NCI-H1436 (cell line): ENCODE measurements at places on chromosomes 12 and 14.

DNA sequence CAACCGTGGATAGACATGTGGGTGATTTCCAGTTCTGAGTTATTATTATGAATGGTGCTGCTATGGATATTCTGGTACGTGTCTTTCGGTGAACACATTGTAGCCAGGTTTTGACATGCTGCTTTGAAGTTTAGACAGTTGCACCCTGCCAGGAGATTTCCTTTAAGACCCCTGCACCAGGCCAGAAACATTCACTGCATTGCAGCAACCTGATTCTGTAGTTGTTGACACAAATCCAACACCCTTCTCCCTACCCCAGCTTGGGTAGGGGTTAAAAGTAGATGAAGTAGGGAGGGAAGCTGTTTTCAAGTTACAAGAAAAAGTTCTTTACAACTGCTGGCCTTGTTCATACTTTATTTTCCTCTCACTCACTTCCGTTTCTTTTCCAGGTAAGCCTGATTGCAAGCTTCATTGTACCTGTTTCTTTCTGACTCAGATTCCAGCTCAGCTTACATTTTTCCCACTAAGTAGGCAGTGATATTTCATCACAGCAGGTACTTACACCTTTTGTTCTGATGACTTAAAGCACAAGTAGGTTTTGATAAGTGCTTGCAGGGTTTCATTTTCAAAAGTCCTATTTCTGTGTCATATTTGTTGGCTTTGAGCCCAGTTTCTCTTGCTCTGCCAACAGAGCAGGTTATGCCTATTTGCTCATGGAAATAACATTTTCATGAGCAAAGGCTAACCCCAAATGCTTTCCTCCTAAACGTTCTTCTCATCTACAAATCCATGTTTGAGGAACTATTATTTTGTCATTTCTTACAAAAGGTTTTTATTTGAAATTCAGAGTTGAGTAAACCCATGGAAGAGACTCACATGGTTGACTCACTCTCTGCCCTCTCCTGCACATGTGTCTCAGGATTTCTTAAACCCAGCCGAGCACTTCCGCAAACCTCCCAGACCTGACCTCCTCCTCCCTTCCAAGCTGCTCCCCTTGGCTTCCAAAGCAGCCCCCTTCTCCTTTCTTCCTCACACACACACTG is 12.1 kb upstream of the LTA4H start:
- DNase-seq = peak; percentile 17

- no peak for DNase-seq
Observed at GRCh38 chr12:25811656-25812126, 146.8 kb upstream of the RASSF8 start.

- DNase-seq = no peak
Observed at GRCh38 chr12:2651068-2651965, 143.5 kb upstream of the FKBP4 start.

DNA sequence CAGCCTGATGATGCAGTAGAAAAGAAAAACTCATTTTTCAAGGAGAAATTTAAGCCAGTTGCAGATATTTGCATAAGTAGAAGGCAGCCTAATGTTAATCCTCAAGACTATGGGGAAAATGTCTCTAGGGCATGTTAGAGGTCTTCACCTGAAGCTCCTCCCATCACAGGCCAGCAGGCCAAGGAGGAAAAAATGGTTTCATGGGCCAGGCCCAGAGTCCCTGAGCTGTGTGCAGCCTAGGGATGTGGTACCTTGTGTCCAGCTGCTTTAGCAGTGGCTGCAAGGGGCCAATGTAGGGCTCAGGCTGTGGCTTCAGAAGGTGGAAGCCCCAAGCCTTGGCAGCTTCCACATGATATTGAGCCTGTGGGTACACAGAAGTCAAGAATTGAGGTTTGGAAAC is 1946.7 kb upstream of the FLRT2 start:
- DNase-seq = no peak

DNA sequence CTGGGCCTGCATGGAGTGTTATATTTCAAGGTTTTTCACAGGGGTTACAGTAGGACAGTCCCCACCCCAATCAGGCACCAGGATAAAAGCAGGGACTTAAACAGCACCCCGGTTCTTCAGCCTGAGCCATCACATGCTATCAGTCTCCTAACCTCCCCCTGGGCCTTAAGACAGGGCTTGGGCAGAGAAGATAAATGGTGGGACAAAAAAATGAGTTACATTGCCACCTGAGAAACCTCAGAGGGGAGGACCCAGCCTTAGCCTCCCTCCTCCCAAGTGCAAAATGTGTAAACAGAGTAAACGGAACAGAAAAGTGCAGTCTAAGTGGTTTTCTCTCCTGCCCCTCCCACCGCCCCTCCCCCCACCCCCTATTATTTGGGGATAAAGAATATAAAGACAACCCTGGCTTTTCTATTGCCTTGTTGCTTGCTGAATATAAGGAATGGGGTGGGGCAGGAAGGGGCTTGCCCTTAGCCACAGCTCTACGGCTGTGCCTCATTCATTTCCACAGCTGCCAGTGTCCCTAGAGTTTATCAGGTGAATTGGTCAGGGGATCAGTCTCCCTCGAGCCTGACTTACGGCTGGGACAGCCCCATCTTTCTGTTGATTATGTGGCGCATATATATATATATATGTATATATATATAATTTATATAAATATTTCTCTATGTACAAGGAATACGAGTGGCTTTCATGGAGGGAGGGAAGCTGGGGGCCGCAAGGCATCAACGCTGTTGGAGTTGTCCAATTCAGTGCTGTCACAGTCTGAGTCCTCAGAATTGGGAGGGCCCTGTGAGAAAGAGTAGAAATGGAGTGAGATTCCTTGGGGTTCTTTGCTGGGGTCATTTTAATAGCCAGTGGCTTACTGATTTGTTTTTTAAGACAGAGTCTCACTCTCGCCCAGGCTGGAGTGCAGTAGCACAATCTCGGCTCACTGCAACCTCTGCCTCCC is 18.5 kb downstream of the MAP3K12 start:
- no peak for DNase-seq

DNA sequence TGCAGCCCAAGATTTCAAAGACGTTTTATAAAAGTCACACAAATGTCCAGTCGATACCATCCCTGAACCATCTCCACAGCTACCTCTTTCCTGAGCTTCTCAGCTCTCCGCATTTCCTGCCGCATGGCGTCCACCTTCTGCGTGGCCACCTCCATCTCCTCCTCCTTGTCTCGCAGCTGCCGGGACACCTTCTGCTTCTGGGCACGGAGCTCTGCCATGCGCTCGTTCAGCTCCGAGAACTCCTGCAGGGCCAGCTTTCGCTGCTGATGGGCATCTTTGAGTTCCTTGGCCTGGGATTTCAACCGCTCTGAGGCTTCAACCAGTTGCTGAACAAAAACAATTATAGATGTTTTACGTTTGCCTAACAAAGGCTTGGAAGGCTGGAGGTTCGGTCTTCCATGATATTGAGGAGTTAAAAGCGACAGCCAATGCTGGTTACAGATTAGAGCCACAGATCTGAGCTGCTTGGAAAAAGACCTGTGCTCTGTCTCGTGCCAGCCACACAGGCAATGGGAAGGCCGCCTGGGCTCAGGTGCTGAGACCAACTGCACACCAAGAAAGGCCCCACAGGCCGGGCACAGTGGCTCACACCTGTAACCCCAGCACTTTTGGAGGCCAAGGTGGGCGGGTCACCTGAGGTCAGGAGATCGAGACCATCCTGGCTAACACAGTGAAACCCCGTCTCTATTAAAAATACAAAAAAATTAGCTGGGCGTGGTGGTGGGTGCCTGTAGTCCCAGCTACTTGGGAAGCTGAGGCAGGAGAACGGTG is 49.6 kb downstream of the AMN start:
- DNase-seq = no peak

- no peak for DNase-seq
Observed at GRCh38 chr12:46154221-46154985, 114.4 kb downstream of the SLC38A1 start.

DNA sequence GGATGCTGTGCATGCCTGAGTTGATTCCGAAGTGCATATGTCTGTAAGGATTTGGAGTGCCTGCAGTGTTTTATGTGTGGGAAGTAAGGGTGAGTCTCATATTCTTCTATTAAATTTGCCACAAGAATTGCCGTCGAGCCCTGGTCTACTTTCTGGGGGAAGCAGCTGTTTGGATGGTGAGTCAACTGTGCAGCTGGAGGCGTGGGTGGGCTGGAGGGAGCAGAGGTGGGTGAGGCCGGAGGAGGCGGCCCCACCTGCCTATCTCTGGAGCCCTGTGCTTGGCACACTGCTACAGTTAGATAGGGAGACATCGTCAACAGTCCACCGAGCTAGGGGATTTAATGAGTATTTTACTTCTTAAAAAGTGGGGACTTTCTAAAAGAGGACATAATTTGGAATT is 9.7 kb downstream of the GLRX5 start:
- DNase-seq = no peak

GRCh38 chr12:105843986-105844760 is 294.6 kb downstream of the NUAK1 start:
- no peak for DNase-seq

- no peak for DNase-seq
Observed at GRCh38 chr12:124621296-124621660, 53.9 kb upstream of the NCOR2 start.

- no peak for DNase-seq
Observed at GRCh38 chr12:122981036-122981471, 573 bp downstream of the ARL6IP4 start.

GRCh38 chr12:115324949-115325593 is 641.1 kb upstream of the TBX3 start:
- DNase-seq = no peak

- DNase-seq = no peak
Observed at GRCh38 chr14:66459603-66460002, 26.6 kb upstream of the CCDC196 start.

DNA sequence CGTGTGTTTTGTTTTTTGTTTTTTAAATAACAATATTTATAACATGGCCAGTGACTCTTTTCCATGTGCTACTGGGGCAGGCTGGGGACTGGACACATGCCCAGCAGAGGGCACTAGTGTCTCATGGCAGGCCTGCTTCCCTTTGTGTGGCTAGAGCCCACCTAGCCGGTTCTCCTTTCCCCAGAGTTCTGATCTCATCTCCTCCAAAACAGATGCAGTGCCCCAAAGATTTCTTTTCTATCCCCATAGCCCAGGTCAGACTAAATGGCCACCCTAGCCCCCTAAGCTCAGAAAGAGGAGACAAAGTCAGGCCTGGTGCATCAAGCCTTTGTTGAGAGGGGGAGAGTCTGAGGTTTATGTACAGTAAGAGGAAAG is 21.2 kb downstream of the PRPF40B start:
- peak; percentile 66 for DNase-seq

GRCh38 chr14:23445773-23446172 is 10.3 kb upstream of the MYH7 start:
- DNase-seq = no peak

DNA sequence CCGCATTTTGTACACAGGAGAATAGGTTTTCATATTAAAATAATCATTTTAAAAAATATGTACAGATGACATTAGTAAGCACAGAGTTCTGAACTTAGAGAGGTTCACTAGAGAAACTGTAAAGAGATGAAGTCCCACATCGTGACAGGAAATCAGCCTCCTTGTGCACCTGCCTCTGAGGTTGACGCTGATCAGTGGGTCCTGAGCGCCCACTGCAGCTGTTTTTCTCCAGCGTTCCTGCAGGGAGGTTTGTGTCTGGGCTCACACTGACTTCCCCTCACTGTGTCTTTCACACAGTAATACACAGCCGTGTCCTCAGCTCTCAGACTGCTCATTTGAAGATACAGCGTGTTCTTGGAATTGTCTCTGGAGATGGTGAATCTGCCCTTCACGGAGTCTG is 561.5 kb downstream of the TMEM121 start:
- DNase-seq = no peak

DNA sequence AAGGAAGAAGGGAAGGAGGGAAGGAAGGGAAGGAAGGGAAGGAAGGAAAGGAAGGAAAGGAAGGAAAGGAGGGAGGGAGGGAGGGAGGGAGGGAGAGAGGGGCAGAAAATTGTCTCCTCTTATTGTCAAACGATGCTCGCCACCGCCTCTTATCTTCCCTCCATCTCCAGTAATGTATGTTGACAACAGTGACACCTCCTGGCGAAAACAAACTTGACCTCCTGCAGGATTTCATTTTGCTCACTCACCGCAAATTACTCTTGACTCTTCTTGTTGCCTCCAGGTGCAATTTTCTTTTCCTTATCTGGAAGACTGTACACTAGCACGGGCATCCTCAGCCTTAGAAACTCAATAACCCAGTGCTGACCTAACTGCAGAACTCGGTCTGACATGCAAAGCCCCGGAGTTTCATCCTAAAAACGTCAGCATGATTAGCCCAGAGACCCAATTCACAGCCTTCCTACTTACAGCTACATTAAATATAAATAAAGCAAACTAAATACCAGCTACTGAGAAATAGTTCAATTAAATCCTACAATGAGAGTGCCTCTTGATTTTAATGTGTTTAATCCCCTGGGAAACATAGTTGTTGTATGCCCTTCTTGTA is 512.4 kb upstream of the TMPO start:
- DNase-seq = peak; percentile 74

- DNase-seq = no peak
Observed at GRCh38 chr12:108231109-108231905, 102.2 kb downstream of the WSCD2 start.

DNA sequence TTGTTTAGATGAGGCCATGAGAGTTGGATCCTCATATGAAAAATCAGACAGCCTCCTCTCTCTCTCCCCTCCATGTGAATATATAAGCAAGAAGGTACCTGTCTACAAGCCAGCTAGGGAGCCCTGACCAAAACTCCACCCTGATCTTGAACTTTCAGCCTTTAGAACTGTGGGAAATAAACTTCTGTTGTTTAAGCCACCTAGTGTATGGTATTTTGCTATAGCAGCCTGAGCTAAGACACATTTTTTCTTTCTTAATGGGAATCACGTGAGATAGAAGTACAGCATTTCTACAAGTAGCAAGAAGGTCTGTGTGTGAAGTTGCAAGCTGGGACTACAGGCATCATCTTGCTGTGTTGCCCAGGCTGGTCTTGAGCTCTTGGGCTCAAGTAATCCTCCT is 16.3 kb upstream of the ABHD12B start:
- no peak for DNase-seq

GRCh38 chr14:71021347-71022011 is 114.2 kb downstream of the PCNX1 start:
- no peak for DNase-seq

GRCh38 chr14:73663548-73664212 is 18.9 kb downstream of the DNAL1 start:
- no peak for DNase-seq

- DNase-seq = no peak
Observed at GRCh38 chr14:90811641-90812040, 4.6 kb downstream of the TTC7B start.

- no peak for DNase-seq
Observed at GRCh38 chr14:23442721-23443356, 7.4 kb upstream of the MYH7 start.

- no peak for DNase-seq
Observed at GRCh38 chr12:30166006-30166795, 382.5 kb upstream of the TMTC1 start.

DNA sequence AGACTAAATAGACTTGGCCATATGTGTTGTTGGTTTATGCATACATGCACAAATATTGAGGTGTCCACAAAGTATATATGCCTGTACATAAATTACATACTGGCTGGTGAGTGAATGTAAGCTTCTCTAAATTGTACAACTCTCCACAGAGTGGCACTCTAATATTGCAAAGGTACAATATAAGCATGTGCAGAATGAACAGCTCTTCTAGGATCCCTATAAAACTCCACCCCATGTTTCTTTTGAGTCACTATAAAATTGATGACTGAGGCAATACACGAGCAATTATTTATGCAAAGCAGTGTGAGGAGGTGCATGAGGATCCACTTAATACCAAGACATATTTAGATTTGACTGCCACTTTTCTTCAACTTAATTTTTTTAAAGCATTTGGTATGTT is 172.2 kb downstream of the NAV3 start:
- peak; percentile 33 for DNase-seq
